ENCODE measurements at places on chromosomes 1 and 21.

DNA sequence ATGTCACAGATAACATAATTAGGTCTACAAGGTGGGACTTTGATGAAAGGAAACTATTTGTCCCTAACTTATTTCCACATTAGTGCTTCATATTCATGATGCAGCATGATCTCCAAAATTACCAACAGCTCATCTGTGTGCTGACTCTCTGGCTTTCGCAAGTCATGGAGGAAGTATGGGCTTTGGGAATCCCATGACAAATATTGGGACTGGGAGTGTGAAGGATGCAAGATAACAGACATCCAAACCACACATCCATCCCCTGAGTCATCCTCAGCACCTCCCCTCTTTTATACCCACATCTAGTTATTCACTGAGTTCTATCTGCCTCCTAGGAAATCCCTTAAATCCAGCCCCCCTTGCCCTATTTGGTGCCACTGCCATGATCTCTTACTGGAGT lies 102.8 kb upstream of the COL24A1 start:
- DNase-seq = no peak

- DNase-seq = no peak
Observed at GRCh38 chr1:27572679-27573426, 31.1 kb downstream of the AHDC1 start.

DNA sequence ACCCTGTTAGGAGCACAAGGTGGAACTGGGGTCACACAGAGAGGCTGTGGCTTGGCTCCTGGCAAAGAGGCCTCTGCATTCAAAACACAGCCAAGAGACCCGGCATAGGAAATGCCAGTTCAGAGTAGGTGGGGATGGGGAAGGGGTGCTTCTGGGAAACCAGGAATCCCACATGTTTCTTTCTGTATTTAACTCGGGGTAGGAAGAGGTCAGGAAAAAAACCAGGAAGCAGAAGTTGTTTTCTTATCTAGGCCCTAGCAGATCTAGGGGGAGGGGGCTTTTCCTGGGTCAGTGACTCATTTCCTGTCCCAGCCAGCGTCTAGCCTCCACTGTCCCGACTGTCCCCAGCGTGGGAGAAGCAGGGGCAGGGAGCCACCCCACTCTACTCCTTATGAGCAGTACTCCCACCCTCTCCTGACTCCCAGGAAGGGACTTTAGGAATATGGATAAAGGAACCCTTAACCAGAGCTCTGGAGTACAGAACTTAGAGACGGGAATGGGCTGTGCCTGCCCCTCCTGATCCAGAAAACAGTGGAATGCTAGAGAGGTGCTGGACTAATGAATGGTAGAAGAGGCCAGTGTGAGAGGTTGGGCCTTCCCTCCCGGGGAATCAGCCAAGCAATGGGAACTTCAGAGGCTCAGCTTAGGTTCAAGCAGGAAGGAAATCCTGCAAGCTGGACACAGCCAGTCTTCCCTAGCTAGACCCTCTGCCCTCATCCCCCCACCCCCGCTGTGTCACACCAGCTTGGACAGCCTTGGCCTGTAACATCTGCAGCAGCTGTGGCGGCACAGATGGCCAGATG lies 5.7 kb downstream of the FHL3 start:
- DNase-seq = no peak

DNA sequence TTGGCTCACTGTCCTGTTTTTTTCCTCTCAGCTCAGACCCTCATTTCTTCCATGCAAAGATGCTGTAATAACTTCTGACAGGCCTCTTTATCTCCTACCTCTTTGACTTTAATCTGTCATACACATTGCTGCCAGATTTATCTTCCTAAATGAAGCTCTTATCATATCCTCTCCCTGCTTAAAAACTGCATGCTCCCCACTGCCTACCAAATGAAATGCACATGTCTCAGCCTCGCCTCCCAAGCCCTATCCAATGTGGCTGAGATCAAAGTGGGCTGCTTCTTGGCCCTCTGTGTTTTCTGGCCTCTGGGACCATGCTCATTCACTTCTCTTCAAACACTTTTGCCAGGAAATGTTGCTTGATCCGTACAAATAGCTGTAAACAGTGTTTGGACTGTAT lies 38.3 kb downstream of the IRF2BP2 start:
- no peak for DNase-seq

GRCh38 chr1:9028921-9029705 lies 2.9 kb upstream of the SLC2A7 start:
- no peak for DNase-seq

DNA sequence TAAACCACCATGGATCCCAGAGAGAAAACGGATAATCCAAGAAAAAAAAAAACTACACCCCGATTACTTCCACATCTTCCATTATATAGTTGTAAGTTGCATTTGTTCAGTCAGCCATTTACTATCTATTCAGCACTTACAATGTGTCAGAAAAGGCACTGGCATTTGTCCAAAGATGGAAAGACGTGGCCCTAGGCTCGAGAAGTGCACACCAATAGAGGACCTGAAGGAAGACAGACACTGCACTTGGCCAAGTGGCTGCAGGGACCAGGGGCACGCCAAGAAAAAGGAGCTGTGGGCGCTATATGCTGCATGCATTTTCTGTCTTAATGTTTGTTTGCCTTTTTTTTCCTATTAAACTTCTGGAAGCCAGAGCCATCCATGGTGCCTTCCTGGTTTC lies 45.2 kb upstream of the LYST start:
- DNase-seq = no peak

- no peak for DNase-seq
Observed at GRCh38 chr1:85282424-85282823, 6.0 kb upstream of the BCL10 start.

DNA sequence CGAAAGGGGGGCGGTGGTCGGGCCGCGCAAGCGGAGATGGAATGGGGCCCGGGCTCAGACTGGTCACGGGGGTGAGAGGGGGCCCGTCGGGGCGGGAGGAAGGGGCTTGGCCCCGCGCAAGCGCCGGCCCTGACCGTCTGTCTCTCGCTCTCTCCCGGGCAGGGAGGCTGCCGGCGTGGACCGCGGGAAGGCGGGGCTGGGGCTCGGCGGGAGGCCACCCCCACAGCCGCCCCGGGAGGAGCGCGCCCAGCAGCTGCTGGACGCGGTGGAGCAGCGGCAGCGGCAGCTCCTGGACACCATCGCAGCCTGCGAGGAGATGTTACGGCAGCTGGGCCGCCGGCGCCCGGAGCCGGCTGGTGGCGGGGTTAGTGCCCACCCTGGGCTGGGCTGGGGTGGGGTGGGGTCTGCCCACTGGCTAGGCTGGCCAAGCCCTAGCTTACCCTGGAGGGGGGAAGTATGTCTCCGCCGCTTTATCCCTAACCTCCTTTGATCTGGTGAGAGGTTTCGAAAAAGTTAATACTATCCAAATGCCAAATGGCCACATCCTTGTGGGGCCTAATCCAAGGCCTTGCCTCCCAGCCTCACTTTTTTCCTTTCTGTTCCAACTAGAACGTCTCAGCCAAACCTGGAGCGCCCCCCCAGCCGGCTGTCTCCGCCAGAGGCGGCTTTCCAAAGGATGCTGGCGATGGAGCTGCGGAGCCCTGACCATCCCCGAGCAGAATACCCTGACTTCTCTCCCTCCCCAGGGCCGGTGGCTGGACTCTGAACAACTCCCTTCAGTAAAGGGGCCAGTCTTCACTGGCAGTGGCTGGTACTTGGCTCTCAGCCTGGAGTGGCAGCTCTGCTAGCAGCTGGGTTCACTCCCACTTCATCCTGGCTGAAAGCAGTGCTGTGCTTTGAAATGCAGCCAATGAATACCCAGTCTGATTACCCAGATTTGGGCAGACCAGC lies 636 bp upstream of the YRDC start:
- DNase-seq = no peak

GRCh38 chr1:81437649-81438048 lies 363.1 kb upstream of the ADGRL2 start:
- DNase-seq = no peak

DNA sequence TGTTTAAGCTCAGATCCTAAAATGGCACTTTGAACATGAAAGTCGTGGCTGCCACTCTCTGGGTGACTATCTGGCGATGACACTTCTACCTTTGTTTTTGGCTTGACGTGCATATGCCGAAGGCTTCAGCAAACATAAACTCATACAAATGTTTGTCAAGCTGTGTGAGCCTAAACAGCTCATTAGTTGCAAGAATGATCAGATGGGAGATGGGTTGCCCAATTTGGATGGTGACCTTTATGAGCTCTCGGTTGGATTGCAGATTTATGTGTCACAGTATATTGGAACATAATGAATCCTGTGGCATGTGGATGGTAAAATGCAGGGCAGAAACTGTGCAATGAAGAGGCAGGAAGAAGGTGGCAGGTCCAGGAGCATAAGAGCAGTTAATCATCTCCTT lies 229.3 kb downstream of the DISC1 start:
- no peak for DNase-seq

DNA sequence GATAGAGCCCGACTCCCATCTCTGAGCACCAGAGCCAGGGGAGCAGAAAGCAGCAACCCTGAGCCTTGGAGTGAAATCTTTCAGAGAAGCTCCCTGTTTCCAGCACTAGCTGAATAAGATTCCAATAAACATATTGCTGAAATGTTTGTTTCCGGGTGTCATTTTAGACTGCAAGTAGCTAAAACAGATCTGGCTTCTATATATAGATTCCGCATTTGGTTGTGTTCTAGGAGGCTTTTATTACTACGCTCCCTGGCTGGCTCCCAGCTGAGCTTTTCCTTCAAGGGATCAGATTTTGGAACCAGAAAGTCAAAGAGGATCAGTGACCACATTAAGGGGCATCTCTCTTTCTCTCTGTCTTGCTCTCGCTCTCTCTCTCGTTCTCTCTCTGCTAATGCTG lies 88.2 kb downstream of the PAPPA2 start:
- DNase-seq = no peak

DNA sequence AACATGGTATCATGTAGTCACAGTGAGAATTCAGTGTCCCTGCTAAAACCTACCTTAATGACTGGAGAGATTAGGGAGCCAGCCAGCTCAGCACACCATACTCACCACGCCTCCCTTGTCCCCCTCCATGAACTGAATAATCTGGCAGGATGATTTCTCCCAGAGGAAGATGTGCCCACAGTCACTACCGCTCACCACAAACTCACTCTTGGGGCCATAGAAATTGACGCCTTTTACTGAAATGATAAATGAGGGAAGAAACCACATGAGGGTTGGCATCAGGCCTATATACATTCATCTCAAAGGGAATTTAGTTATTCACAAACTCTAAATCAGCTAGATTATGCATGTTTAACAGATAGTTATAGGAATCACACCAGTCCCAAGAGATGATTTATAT lies 17.4 kb downstream of the PEA15 start:
- DNase-seq = no peak

- no peak for DNase-seq
Observed at GRCh38 chr21:36516281-36516680, 36.4 kb upstream of the CLDN14 start.

DNA sequence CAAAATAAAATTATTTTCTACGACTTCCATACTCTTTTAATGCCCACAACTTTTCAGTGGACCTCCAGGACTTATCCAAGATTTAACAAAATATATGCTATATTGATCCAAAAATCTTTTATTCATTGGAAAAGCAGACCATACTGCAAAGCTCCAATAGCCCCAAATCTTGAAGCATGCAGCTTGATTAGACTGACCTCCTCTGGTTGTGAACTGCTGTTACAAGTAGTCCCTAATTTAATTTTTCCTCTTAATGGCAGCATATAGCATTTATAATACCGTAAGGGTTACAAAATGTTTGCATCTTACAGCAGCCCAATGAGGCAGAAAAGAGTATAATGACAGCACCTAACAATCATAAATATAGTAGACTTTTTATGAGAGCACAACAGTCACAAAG lies 49.8 kb downstream of the TPR start:
- DNase-seq = no peak

GRCh38 chr1:243917177-243917862 lies 67.3 kb upstream of the AKT3 start:
- DNase-seq = no peak

DNA sequence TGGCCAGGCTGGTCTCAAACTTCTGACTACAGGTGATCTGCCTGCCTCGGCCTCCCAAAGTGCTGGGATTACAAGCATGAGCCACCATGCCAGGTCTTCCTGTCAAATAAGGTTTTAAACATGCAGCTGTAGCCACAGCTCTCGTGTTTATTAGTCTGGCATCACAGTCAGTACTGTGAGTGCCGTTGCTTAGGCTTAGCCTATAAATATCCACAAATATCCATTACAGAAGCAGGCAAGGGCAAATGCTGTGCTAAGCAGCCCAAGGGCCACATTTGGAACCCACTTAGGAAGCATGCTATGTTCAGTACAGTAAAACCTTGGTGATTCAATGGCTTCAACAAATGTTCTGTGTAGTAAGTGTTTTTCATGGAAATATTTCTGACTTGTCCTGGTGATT lies 75.9 kb downstream of the KIF1B start:
- DNase-seq = no peak

DNA sequence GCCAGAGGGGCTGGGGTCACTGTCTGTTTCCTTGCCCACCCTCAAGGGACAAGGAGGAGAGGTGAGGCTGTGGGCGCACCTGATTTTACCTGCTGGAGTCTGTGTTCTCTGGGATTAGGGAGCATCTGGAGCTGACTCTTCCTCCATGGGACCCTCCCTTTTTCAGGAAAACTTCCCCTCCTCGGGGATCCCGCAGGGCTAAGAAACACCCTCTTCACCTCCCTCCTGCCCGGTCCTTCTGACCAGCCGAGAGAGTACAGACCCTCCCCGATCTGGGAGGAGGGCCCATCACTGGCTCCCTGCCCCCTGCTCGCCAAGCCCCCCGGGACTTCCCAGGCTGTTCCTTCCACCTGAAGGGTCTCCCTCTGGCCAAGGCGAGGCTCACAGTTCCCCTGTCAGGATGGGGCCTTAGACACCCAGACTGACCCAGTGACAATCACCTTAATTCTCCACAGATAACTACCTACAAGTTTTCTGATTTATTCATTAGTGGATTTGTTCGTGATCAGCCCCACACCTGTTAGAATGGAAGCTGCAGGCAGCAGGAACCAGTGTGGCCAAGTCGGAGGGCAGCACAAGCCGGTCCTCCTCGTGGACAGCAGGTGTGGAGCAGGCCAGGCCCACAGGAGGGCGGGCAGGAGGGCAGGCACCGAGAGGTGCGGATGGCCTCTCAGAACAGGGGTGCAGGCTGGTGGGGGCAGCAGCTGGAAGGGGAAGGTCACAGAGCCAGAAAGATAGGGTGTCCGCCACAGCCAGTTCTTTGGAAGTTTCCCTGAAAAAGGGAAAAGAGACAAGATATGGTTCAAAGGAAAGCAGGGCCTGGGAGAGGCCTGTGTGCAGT lies 15.9 kb upstream of the SAMD11 start:
- DNase-seq = no peak

- no peak for DNase-seq
Observed at GRCh38 chr1:217136895-217137205, 413.6 kb upstream of the ESRRG start.

- no peak for DNase-seq
Observed at GRCh38 chr1:1451696-1452364, 2.3 kb downstream of the ATAD3C start.

- no peak for DNase-seq
Observed at GRCh38 chr1:20597650-20598049, 8.8 kb downstream of the CDA start.

Data from stimulated activated CD8-positive, alpha-beta memory T cell treated with anti-CD3 and anti-CD28 coated beads, Interleukin-4, amount 100 ng/mL, for 1 hour (primary cell).